ENCODE measurements at places on chromosomes 1 and 21.

DNA sequence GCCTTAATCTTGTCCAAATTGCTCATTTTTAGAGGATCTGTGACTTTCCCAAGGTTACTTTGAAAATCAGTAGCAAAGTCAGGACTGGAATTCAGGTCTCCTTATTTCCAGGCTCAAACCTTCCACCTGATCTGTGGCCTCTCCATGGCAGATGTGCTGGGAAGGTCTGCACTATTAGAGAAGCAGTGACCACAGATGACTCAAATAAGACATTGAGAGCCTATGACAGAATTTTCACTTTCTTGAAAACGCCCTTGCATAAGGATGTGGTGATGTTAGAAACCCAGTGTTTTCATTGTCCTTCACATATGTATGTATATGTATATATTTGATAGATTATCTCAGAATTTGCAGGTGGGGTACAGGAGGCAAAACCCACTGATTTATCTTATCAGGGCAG lies 45.3 kb downstream of the TTC39A start:
- DNase-seq, result no peak

DNA sequence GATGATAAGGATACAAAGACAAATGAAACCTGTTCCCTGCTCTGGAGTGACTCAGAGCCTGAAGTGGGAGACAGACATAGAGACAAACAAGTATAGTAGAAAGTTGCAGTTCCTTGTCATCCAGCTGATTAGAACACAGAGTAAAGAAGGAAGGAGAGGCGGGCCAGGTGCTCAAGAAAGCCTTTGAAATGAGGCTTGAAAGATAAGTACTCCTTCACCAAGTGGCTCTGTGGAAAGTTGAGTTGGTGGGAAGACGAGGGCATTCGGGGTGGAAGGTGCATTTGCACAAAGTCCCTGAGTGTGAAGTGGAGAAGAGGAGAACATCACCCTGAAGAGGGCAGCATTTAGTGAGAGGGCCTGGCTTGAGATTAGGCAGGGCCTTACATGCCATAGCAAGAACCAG lies 17.0 kb downstream of the MARK1 start:
- no peak for DNase-seq

DNA sequence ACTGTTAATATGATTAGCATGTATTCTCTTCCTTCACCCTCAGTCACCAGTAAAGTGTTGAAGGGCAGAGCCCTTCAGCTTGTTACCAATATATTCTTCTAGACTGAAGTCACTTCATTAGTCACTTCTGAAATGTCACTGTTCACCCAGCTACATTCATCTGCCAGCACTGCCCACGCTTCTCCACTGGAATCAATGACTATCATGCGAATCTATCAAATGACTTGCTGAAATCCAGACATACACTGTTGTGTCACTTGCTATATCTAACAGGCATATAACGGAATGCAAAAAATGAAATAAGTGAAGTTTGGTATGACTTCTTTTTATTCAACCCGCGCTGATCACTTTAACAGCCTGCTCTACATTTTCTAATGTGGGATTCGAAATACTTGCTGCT lies 16.1 kb downstream of the FH start:
- no peak for DNase-seq

- DNase-seq, result peak; percentile 42
Observed at GRCh38 chr1:48697066-48697707, 79.5 kb downstream of the BEND5 start.

DNA sequence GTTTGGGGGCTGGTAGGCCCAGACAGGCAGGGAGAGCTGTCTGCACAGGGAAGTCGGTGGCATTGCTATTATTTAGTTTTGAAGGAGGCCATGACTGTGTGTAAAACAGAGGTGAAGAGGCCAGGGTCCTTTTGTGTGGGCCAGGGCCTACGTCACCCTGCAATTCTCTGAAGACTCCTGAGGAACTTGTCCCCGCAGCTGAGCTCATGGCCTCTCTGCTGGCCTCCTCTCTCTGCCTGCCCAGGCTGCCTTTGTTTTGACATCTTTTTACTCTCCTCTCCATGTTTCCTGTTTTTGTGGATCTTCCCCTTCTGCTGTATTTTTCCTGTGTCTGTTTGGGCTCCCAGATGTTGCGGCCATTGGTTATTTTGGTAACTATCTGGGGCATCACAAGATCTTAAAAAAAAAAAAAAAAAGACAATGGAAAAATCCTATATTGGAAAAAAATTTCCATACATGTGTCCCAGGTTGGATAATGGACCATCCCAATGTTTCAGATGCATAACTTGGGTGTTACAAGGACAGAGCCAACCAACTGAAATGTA lies 280.7 kb downstream of the RPS6KC1 start:
- DNase-seq, result no peak

DNA sequence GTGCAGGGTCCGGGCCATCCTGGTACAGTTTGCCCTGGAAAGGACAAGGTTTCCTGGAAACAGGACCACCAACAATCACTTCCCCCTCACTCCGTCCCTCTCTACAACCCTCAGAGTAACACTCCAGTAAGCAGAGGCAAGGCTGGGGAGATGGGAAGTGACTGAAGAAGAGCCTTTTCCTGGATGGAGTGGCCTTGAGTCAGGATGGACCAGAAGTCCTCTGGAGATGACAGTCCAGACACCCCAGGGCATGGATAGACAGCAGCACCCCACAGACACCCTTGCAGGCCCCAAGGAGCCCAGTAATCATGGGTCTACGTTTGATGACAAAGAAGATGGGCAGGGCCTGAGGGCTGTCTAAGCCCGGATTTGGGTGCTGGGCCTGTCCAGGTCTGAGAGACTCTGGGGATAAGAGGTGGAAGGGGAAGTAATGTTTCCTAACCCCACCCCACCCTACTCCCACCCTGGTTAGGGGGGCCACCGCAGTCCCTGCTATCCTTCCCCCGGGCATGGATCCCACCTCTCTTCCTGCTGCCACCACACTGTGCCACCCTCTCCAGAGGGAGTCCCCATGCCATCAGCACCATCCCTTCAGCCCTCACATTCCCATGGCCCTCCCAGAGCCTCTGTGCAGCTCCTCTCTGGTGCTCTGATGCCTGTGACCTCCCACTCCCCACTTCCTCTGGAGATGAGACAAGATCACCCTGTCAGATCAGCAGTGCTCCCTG lies 7.2 kb upstream of the S100A8 start:
- no peak for DNase-seq

GRCh38 chr1:201656311-201657032 lies 117.5 kb downstream of the NAV1 start:
- peak; percentile 93 for DNase-seq

DNA sequence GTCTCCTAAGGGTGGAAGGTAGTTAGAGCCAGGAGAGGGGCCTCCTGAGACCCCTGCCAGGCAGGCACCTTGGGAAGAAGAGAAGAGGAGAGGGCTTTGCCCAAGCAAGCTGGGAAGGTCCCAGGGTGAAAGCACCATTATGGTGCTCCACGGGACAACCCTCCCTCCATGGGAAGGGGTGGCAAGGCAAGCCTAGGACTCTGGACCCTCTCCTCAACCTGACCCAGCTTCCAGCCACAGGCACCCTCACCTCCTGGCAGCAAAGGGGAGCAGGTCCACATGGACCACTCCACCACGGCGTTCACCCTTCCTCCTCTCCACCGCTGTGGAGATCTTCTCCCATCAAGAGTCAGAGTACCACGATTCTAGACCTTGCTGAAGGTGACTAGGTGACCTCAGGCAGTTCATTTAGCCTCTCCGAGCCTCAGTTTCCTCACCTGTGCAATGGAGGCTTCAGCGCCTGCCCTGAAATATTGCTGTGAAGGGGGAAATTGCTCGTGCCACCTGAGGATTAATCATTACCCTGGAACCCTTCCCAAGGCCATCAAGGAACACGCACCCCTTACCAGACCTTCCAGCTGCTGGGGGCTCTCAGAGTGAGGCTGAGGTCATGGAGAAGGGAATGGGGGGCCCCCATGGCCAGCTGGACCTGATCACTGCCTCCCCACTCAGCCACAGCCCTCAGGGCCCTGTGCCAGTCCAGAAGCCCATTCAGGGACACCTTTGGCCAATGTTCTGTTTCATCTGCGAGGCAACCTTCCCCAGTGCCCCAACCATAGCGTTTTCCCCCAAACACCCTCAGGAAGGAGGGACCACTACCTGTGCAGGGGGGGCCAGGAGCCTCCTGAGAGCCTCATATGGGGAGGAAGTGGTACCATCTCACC lies 1.6 kb downstream of the RAP1GAP start:
- no peak for DNase-seq

DNA sequence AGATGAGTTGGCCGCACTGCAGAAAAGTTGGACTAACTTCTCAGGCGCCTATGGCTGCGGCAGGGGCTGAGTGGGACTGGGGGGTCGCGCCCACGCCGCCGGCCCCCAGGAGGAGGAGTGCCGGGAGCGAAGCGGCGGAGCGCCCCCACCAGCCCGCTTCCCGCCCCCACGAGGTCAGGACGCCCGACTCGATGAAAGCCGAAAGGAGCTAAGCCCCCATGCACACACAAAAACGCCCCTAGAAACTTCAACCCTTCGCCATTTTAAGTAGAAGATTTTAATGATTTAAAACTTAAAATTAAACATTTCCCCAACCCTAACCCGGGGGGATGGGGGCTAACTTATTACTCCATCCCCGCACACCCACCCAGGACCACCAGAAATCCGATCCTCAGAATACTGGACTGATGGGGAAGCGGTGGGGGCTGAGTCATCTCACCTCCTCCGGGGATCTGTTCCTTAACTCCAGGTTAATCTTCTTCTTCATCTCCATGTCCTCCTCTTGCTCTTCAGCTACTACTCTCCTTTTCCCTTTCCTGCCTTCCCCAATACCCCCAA lies 539 bp downstream of the ANP32E start:
- no peak for DNase-seq

- DNase-seq, result peak; percentile 81
Observed at GRCh38 chr1:83102630-83103071, 896.3 kb downstream of the TTLL7 start.

- no peak for DNase-seq
Observed at GRCh38 chr1:207832796-207833195, 78.1 kb downstream of the CD34 start.

DNA sequence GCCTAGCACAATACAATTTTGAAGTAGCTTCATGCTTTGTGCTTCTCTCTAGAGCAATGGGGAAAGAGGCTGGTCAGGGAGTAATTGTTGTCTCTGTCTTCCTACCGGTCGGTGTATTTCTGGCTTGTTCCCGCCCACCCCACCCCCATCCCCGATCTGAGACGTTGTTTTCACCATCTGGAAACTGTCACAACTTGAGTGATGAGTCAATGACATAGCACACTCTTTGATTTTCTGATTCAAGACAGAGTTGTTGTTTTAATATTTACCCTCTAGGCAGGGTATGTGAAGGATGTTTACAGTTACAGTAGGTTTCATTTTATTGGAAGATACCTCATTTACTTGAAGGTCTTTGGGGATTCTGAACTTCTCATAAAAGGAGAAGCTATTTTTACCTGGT lies 7.0 kb downstream of the IL12RB2 start:
- no peak for DNase-seq

DNA sequence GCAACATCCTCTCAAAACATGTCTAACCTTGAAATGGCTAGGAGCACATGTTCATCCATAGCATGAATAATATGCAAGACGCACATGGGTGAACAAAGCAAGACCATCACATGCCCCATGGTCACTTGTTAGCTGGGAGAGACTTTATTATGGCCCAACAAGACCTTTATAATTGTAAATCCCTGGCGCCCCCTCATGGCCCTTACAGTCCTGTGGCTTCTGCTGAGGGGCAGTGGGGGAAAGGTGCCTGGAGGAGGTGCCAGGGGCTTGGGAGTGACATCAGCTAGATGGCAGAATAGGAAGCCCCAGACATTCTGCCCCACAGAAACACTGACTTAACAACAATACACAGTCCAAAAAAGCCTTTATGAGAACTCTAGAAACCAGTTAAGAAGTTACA lies 51.7 kb downstream of the CSMD2 start:
- peak; percentile 3 for DNase-seq

GRCh38 chr1:201334325-201335173 lies 42.9 kb downstream of the TNNT2 start:
- DNase-seq, result no peak

GRCh38 chr1:67273591-67273990 lies 34.1 kb upstream of the IL12RB2 start:
- DNase-seq, result no peak

- no peak for DNase-seq
Observed at GRCh38 chr1:178603926-178604325, 91.0 kb downstream of the TEX35 start.

- no peak for DNase-seq
Observed at GRCh38 chr1:194338241-194338948, 1152.0 kb upstream of the B3GALT2 start.

- DNase-seq, result peak; percentile 20
Observed at GRCh38 chr1:11198851-11199594, 9.9 kb downstream of the ANGPTL7 start.

DNA sequence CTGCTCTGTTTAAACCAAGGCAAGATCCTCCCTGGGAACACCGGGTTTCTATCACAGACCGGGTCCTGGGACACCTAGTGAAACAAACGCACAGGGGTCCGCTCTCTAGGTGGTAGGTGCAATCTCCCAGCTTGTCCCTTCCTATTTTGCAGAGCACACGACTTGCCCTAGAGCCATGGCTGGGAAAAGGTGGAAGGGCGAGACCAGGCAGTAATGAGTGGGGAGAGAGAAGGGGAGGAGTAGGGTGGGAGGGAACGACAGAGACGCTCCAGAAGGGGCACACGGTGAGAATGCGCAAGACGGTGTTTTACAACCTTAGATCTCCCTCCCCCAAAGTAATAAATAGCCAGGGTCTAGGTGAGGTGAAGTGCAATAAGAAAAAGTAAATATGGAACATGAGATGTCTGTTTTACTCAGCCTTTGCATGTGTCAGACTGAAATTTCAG lies 9.3 kb upstream of the ARHGAP29 start:
- no peak for DNase-seq

GRCh38 chr21:35644523-35644922 lies 415.8 kb downstream of the SETD4 start:
- DNase-seq, result no peak

- no peak for DNase-seq
Observed at GRCh38 chr1:224080115-224080774, 33.7 kb upstream of the FBXO28 start.

DNA sequence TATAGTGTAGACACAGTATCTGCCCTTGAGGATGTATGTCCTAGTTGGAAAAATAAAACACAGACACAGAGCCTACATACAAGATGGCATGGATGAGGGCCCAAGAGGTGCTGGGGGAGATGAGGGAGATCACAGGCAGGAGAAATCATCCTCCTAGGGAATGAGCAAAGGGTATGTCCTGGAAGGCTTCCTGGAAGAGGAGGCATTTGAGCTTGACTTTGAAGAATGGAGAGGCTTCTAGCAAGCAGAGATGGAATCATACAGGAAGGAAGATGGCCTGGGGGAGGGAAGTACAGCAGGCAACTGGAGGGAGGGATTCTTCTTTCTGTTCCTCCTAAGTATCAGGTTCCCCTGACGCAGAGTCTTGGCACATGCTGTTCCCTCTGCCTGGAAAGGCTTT lies 103.3 kb downstream of the LACTBL1 start:
- DNase-seq, result no peak

DNA sequence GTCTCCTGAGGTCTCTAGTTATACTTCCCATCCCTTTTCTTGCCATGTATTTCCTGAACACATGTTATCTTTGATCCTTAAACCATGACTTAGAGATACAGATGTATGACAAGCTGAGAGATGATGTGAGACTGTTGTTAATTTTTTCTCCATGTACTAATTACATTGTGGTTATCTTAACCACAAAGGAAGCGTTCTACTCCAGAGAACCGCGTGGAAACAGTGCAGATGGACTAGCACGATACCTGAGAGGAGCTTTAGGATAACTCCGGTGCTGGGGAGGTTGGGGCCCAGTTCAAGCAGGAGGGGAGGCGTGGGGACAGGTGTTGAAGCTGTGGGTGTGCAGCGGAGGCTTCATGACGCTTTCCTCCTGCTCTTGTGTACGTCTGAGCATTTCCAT lies 17.5 kb downstream of the PDE9A start:
- DNase-seq, result no peak

GRCh38 chr1:47631411-47631995 lies 193.7 kb downstream of the FOXD2 start:
- no peak for DNase-seq
